ENCODE measurements at places on chromosomes 11 and 22.

DNA sequence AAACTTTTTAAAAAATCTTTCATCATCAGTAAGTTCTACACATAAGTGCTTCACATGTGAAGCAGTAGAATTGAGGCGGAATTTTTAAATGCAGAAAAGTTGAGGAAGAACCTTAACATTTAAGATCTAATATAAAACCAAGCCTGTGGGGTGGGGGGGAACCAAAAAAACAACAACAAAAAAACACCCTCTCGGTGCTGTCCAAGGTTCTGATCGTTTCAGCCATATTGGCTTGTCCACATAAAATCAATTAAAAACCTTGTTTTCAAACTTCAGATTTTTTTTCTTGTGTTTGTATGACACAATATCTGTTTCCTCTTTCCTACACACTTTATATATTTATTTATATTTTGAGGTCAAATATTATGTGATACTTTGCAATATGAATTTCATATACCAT lies 130.0 kb downstream of the WNT7B start:
- no peak for ATAC-seq

GRCh38 chr11:11171854-11172253 lies 181.2 kb downstream of the CSNK2A3 start:
- ATAC-seq = no peak

GRCh38 chr11:119421941-119422808 lies 797 bp downstream of the THY1 start:
- peak; percentile 48 for ATAC-seq

DNA sequence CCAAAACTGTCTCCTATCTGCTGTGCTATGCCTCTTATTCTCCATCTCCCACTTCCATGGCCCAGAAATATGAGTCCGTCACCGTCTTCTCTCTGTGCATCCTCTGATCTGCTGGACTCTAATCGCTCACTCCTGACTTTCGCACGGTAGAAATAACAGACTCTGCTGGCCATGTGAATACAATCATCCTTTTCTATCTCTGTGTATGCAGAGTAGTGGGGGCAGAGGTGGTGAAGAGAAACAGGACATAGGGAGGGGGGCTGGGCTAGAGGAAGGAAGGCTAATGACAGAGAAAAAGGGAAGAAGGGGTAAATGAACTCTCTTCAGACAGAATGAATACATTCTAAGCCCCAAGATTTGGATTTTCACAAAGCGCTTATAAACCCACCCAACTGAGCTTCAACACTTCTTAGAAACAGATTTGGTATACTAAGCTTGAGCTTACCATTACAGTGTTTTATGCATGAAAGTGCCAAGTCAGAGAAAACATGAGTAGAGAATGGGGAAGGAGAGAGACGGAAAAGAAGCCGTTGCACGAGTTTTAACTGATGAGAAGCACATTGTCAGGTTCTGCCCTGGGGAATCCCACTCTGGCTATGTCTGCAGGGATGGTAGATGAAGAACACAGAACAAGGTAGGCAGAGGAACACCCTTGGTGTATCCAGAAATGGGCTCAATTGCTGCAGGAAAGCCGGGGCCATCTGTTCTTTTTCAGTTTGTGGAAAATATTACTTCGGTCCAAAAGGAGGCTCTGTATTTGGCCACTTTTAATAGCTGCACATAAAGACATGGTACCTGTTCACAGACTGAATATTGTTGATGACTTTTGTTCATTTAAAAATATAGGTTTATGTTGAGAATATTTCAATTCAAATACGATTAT lies 324.7 kb downstream of the ETS1 start:
- ATAC-seq = no peak

GRCh38 chr22:50726643-50727340 lies 11.2 kb upstream of the ACR start:
- no peak for ATAC-seq

GRCh38 chr11:16811136-16812020 lies 72.9 kb downstream of the C11orf58 start:
- ATAC-seq = no peak

DNA sequence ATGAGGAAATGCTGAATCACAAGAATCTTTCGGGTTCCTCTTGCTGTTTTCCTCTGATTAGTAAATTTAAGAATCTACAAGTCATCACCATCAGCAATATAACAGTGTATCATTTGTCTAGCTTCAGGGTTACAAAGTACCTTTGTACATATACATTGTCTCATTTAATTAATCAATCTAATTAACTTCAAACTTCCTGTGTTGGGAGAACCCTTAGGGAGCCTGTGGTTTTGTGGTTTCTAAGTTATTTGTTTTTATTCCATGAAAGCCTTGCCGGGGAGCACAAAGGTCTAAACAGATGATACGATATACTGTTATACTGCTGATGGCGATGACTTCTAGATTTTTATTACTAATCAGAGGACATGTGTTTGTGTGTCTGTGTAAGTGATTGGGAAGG lies 41.0 kb downstream of the TIMP3 start:
- no peak for ATAC-seq

DNA sequence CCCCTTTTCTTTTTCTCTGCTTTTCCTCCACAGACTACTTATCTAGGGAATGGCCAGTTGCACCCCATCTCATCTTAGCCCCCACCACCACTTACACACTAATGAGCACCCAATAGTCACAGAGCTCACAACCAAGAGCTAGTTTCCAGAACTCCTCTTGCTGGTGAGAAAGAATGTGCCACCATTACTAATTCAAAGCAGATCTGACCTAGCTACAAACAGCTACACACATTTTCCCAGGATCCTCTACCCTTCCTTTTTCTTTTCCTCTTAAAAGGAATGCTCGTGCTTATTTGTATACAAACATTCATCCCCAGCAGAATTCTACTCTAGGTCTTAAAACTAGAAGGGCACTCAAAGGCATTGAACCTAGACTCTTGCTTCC lies 136.8 kb downstream of the CD44 start:
- ATAC-seq = peak; percentile 35

- ATAC-seq = no peak
These were observed 13.4 kb downstream of the CCDC134 start for GRCh38 chr22:41813726-41814410.

GRCh38 chr11:35307221-35307621 lies 112.1 kb downstream of the SLC1A2 start:
- no peak for ATAC-seq

Data from SK-N-SH treated with all-trans-retinoic acid at 6 μM for 48 hours (cell line).